ENCODE measurements at places on chromosomes 5 and 9.

DNA sequence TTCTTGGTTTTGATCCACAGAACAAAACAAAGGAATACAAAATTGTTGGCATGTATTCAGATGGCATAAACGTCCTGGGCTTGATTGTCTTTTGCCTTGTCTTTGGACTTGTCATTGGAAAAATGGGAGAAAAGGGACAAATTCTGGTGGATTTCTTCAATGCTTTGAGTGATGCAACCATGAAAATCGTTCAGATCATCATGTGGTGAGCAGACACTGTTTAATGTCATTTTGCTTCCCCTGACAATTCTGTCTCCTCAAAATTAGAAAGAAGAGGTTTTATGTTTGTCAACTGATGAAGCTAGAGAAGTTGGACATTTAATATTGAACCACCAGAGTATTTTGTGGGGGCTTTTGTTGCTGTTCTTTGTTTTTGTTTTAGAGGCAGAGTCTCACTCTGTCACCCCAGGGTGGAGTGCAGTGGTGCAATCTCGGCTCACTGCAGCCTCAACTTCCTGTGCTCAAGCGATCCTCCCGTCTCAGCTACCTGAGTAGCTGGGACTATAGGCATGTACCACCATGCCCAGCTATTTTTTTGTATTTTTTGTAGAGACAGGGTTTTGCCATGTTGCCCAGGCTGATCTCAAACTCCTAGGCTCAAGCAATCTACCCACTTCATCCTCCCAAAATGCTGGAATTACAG lies 82.0 kb downstream of the SLC1A1 start:
- peak; percentile 16 for DNase-seq

DNA sequence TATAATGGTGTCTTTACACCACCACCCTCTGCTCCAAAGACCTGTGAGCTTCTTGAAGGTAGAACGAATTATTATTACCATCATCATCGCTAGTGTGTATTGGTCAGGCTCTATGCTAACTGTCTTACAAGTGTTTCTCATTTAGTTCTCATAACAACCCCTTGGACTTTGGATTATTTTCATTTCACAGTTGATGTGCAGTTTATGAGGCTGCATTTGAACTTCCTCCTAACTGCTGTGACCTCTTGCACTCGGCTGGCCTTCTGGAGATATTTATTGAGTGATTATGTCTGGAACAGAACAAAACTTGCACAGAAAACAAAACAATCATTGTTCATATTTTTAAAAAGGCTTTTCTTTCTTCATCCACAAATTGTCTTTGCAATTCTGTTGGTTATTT lies 306.3 kb upstream of the SGCD start:
- DNase-seq = no peak

GRCh38 chr5:147874910-147875367 lies 3.6 kb upstream of the SCGB3A2 start:
- DNase-seq = no peak

DNA sequence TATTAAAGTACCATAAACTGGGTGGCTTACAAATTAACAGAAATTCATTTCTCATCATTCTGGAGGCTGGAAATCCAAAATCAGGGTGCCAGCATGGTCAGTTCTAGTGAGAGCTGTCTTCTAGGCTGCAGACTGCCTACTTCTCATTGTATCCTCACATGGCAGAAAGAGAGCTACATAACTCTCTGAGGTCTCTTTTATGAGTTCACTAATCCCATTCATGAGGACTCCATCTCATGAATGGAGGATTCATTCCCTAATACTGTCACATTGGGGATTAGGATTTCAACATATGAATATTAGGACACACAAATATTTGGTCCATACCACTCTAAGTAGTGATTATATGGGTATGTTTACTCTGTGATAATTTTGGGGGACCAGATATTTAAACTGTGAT lies 84.0 kb downstream of the ERP44 start:
- no peak for DNase-seq

GRCh38 chr9:132788378-132788777 lies 89.7 kb downstream of the AK8 start:
- DNase-seq = no peak

DNA sequence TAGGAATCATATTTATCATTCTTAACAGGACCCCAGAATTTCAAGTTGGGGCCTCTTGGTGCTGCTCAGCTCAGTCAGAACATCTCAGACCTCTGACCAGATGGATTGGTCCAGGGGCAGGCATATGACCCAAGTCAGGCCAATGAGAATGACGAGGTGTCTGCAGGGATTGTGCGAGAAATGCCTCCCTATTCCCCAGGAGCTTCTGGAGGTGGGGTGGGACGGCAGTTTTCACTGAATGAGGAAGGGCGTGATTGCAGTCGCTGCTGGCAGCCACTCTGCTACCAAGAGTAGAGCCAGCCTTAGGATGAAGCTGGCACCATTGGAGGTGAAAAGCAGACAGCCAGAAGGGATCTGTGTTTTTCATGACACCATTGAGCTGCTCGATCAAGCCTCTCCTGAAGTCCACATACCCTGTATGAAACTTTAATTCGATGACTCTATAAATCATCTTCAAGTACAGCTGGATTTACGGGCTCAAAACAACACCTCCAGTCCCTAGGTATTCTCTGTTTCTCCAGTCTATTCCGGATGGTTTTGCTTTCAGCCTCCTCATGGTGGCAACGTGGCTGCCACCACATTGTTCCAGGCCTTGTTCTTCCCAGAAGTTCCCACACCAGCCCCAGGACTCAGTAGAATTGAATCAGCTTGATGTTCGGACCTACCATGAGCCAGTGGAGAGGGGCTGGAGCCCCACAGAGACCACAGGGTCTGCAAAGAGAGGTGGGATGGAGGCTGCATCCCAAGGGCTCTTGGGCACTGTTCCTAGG lies 70.2 kb upstream of the ADAMTS2 start:
- no peak for DNase-seq

GRCh38 chr5:132259069-132259851 lies 1.8 kb downstream of the PDLIM4 start:
- DNase-seq = no peak

DNA sequence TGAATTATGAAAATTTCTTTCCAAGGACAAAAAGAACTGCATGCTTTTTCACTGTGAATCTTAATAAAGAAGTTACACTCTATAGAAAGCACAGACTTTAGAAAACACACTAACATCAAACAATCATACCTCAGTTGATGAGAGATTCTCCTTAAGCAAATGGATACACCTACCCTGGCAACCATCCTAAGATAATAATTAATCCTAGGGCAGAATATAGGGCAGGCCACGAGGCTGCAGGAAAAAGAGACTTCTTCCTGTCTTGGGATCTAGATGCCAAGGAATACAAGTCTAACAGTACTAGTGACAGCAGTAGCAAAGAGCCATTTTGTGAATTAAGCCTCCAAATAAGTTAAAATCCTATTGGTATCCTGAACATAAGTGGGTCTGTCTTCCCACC lies 395.4 kb downstream of the EFNA5 start:
- no peak for DNase-seq

- no peak for DNase-seq
Measured at GRCh38 chr9:137026828-137027227, 1.2 kb downstream of the ABCA2 start.

- DNase-seq = no peak
Measured at GRCh38 chr5:138640646-138641254, 65.5 kb upstream of the HSPA9 start.

DNA sequence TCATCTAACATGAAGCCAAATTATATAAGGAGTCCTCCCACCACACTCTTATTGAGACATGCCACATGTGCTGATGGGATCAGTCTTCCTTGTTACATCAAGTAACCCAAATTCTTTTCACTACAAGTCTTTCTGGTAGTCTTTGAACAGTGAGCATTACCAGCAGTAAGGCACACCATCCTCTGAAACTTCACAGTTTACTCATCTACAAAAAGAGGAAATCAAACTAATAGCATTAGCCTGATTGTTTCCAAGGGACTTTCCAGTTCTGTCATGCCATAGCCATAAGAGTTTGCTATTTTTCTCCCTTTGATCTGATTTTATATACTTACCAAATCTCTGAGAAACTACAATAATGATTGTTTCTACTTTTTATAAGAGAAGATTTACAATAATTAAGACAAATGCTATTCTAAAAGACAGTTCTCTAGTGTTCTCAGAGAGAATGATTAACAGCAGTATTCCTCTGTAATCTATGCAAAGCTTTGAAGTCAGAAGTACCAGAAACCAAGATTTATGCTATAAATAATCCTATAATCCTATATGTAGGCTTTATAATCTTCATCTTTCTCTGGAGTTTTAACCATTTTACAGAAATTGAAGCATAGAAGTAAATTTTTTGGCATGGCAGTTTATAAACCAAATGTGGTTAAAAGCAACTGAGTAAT lies 166.2 kb upstream of the ACO1 start:
- DNase-seq = no peak

- DNase-seq = no peak
Measured at GRCh38 chr5:57452885-57453284, 29.7 kb downstream of the ACTBL2 start.
